AG04450 (cell line): ENCODE measurements at places on chromosomes 3 and 15. TPM values are rescaled to one million over a fixed set of nuclear protein-coding genes. Genes with fewer than 3 reads are reported as not detected.

DNA sequence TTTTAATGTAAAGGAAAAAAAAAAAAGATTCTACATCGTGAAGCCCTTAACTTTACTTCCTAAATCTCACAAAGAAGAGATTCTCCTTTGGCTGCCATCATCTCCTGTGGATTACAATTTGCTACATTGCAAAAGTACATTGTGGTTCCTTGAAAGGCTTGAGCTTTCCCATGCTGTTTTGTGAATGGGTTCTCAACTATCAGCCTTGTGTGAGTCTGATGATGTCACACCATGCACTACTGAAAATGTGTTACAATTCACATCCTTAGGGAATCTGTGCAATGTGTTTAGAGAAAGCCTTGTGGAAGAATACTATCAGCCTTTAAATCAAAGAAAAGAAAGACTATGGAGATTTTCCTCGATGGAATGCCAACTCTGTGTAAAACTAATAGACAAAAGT, 510.0 kb upstream of the ALCAM start:
- DNase-seq, result no peak

DNA sequence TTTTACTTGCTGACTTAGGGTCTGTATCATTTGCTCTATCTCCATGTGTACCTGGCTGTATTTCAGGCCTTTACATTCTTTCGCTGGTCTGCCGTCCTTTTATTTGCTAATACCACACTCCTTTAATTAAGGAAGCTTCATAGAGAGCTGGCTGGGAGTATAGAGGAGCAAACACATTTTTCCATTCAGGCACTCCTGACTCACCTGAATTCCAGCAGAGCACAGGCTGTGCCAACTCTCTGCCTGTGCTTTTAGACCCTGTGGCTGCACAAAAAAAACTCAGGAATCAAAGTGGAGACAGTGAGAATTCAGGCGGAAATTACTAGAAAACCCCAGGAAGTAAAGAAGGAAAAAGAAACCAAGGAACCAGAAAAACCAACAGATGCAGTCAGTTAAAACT, 29.0 kb upstream of the ATP10A start:
- DNase-seq, result no peak

The SAMMSON gene
- not detected in 2 replicates for polyA plus RNA-seq

The SPESP1 gene
- 5.7 and 9.1 TPM in 2 replicates for polyA plus RNA-seq

The POMGNT2 gene
- polyA plus RNA-seq, result 9.3 and 10.8 TPM in 2 replicates

The TRH gene
- polyA plus RNA-seq, result not detected in 2 replicates
